CD4-positive, alpha-beta T cell treated with Interleukin-17A for 1 hour (primary cell): ENCODE measurements at places on chromosomes 11 and 22.

GRCh38 chr11:123458501-123458900 is 28.4 kb downstream of the GRAMD1B start:
- no peak for DNase-seq

GRCh38 chr11:62953811-62954210 is 31.0 kb downstream of the SLC22A6 start:
- DNase-seq, result no peak

- DNase-seq, result no peak
Observed at GRCh38 chr11:86811637-86812321, 11.4 kb downstream of the PRSS23 start.

DNA sequence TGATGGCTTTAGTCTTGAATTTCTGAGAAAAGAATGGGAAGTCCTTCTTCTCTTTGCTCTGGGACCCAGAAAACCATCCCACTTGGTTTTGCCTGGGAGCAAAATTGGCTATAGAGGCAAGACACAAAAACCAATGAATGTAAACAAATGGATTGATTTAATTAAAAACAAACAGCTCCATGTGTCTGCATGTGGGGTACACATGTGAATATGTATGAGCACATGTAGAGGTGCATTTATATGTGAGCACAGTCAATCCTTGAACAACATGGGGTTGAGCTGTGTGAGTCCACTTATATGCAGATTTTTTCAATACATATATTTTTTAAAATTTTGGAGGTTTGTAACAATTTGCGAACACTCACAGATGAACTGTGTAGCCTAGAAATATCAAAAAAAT is 87.2 kb downstream of the CCDC81 start:
- no peak for DNase-seq

GRCh38 chr11:80443177-80443576 is 1002.3 kb upstream of the TENM4 start:
- no peak for DNase-seq

DNA sequence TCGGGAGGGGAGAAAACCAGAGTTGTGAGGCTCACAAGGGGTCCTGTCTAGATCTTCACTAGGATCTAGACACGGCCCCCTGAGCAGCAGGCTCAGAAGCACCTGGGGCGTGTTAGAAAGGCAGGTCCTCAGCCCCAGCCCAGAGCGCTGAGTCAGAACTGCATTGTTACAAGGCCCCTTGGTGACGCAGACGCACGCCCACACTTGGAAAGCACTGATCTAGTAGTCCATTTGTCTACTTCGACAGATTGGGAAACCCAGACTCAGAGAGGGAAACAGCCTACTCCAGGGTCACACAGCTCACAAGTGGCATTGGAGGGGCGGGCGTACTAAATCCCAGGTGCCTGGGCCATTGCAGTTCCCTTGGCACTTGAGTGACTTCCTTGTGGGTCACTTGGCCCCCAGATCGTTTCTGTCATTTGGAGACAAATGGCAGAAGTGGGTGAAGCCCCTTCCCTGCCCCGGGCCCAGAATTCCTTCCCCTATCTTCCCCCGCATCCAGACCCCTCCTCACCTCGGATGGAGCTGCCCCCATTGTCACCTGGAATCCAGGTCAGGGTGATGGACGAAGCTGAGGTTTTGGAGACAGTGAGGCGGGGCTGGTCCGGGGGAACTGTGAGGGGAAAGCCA is 110.8 kb downstream of the CEP164 start:
- no peak for DNase-seq

DNA sequence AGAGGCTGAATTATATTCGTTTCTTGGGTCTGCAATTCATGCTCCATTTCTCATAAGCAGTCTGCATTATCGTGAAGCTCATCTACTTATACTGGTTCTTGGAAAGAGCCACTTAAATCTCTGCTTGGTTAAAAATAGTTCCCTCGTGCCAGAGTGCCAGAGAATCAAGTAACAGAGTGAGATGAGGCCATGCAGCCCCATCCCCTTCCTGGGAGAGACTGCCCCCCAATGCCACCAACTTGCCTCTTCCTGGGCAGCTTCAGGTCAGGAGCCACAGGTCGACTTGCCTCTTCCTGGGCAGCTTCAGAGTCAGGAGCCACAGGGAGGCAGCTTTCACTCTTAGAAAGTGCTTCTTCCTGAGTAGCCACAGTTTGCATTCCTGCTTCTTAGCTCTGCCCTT is 223.9 kb upstream of the ZBED5 start:
- no peak for DNase-seq

GRCh38 chr11:101945448-101945847 is 29.1 kb upstream of the ANGPTL5 start:
- no peak for DNase-seq

DNA sequence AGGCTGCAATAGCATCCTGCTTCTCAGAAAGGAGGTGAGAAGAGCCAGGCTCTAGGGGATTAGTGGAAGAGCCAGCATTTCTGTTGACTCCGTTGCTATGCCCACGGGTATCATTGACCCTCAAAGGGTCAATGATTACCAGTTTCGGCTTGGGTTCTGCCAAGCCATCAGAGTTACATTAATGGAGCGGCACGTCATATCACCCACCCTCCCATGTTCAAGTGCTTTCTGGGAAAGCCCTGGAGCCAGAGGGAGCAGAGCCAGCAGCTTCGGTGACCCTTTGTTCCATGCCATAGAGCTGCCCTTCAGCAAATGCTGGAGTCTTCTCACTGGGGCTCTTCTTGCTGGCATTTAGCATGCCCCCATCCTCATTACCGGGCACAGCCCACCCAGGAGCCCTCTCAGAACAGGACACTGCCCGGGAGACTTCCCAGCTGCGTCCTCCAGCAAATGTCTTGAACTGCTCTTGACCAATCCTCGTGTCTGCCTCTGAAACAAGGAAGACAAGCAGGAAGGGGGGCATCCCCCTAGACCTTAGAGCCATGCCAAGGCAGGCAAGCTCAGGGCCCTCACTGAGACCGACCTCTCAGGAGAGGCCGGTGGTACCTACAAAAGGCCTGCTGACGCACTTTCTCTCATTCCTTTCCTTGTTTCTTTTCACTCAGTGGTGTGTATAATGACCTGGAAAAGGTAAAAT is 14.6 kb downstream of the KCNJ1 start:
- DNase-seq, result no peak

DNA sequence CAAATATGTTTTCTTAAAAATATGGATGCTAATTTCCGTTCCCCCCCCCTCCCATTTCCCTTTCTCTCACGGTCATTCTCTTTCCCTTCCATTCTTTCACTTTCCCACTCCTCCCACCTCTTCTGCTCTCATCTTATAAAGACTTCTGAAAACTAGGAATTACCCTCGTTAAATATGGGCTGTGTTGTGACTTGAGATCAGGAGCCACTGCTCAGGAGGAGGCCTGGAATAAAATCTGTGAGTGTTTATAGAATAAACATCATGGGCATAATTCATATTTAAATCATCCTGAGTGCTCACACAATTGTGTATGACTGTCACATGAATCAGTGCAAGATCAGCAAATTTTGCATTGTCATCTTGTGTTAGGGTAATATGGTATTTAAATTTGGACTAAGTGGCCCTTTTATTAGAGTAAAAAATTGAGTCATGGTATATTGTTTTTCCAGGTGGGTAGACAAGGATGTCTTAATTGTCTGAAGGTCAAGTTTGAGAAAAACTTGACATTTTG is 208.0 kb downstream of the DDX10 start:
- DNase-seq, result no peak

GRCh38 chr22:31288496-31289240 is 3.6 kb downstream of the PIK3IP1 start:
- DNase-seq, result no peak

DNA sequence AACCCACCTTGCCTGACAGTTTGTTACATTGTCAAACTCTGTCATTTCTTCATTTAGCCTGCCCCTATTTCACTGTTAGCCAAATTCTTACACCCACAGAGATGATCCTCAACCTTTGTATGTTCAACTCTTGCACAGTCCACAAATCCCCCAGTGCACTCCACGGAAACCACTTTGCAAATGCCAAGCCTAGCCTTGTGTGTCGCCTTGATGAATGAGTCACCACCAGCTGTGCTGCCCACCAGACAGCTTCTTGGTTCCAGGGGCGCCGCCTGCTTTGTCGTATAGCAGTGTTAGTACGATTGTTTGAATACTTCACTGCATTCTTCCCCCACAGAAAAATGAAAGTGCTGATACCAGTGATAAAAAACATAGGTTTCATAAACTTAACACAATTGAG is 686.3 kb downstream of the NTM start:
- DNase-seq, result no peak

DNA sequence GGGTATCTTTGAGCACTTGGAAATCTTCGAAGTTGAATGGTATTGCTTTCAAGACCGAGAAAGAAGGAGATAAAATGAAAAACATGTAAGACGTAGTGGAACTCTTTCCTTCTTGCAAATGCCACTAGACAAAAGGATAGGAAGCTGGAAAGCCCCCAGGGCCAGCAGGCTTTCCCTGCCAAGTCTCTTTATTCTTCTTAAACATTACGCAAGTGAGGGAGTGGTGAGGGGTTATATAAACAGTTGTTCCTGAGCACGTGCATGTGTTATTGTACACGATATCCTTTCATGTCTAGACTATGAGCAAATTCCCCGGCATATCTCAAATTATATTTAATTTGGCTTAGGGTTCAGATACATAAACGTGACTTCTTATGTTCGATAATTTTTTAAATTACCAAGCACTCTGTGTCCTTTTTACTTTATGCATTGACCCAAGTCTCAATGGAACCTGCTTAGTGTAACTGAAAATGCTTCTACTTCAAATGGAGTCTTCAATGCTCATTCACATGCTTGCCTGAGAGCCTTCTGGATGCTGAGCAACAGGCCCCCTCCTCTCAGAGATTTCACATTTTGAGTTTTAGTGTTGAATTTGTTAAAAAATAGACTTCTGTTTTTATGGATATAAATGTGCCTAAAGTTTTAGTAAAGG is 59.0 kb downstream of the PPP2R1B start:
- DNase-seq, result no peak

DNA sequence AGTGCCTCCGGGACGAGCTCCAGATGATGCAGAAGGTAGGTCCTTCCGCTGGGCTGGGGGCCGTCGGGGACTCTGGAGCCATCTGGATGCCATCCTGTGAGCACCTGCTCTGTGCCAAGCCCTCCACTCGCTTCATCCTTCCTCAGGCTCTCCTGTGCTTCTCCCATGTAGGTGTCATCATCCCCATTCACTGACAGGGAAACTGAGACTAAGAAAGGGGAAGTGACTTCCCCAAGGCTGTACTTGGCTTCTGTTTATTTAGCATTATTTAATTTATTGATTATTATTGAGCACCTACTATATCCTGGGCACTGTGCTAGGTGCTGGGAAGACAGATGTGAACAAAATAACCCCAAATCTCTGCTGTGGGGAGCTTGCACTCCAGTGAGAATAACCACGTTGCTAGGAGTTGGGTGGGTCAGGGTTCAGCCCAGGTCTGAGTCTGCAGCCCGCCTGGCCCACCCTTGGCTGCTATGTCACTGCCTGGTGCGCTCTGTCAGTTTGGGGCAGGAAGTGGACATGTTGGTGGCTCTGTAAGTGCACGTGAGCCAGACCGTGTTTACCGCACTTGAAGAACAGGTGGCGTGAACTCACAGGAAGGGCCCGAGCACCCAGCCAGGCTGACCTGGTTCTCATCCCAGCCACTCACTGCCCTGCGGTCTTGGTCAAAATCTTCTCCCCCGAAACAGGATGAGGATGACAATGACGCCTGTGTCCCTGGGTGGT is 35.9 kb upstream of the GCAT start:
- no peak for DNase-seq

- peak; percentile 50 for DNase-seq
Observed at GRCh38 chr11:6022956-6023355, 7.6 kb downstream of the OR56A1 start.

- DNase-seq, result no peak
Observed at GRCh38 chr11:62777389-62777788, 6.2 kb downstream of the TAF6L start.

GRCh38 chr22:27399161-27399560 is 402.4 kb downstream of the MN1 start:
- DNase-seq, result no peak

DNA sequence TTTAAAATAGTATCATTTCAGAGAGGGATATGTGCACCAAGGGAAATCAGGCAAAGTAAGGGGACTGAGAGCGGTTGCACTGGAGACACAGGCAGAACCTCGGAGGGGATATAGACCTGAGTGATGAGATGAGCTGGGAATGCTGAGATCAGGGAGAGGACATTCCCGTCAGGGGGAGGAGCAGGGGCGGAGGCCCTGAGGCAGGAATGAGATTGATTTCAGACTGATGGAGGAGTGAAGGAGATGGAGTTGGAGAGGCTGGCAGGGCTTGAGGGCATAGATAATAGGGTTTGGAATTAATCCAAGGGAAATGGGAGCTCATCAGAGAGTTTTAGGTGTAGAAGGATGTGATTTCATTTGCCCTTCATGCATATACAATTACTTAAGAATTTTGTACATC is 13.2 kb downstream of the CD6 start:
- DNase-seq, result no peak
